ENCODE measurements at places on chromosomes 6 and 20.

DNA sequence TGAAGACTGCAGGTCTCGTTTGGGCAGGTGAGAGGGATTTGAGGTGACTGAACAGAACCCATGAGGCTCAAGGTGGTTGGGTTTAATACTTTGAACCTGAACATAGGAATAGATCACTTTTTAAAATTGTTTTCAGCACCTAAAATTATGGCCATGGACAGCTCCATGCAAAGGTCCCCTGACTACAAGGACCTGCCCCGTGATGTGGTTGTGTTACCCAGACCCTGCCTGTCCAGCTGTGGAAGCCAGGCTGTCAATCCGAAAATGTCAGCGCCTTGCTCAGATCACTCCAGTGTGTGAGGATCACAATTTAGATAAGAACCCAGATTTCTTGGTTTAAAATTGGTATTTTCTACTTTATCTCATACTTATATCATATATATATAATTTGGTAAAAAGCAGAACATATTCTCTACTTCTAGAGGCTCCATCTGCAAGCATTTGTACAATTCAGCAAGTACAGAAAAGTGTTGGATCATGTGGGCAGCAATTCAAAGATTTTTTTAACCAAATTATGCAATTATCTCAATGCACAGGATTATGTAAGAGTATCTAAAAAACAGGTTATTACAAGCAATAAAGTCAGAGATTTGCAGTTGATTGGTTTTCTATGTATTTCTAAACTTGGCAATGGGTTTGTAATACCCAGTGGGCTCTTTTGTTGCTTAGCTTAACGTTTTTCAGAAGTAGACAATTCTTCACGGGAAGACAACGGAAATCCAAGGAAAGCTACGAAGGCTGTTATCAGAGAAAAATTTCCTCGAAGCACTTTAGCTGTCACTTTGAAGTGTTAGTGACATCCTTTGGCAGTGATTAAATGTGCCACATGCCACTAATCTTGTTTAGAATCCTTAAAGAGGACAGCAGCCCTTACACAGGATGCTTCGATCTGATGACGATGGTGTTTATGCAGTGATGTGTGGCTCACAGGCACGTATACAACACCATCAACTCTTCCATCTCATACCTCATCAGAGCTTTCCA is 24.1 kb upstream of the RPS6KA2 start:
- no peak for DNase-seq

GRCh38 chr6:45714741-45715507 is 300.7 kb downstream of the CLIC5 start:
- peak; percentile 51 for DNase-seq

- DNase-seq = no peak
Observed at GRCh38 chr20:57899554-57899953, 189.7 kb upstream of the PMEPA1 start.

DNA sequence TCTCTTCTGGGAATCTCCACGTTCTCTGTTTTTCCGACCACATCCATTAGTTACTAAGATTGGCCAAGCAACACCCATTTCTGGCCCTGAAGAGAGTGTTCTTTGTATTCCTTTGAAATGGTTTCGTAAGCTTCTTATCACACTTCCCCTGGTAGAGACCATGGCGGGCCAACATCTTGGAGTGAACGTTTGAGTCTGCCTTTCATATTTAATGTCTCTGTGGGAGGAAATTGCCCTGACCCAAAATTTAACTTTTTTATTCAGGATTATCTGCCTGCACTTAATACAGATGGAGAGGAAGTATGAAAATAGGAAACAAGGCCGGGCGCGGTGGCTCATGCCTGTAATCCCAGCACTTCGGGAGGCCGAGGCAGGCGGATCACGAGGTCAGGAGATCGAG is 177.0 kb upstream of the SNX9 start:
- DNase-seq = no peak

- DNase-seq = peak; percentile 87
Observed at GRCh38 chr20:21505810-21506530, 7.9 kb downstream of the NKX2-2 start.

- DNase-seq = no peak
Observed at GRCh38 chr6:28160233-28160632, 18.6 kb downstream of the ZKSCAN8 start.

DNA sequence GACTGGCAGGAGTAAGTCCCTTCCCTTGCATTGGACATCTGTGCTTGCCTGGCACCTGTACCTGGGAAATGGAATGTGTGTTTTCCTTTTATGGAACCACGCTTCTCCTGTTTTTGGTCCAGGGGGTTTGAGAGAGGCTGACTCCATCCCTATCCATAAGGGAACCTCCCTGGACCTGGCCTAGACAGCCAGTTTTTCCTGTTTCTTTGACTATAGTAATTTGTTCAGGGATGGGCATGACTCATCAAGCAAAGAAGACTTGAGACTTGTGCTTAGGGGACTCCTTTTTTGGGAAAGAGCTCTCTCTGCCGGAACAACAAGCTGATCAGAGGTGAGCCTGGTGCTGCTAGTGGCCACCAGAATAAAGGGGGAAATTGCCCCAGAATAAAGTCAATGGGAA is 393.8 kb downstream of the CDH26 start:
- no peak for DNase-seq

- peak; percentile 79 for DNase-seq
Observed at GRCh38 chr6:26553264-26553634, 15.1 kb downstream of the HMGN4 start.

DNA sequence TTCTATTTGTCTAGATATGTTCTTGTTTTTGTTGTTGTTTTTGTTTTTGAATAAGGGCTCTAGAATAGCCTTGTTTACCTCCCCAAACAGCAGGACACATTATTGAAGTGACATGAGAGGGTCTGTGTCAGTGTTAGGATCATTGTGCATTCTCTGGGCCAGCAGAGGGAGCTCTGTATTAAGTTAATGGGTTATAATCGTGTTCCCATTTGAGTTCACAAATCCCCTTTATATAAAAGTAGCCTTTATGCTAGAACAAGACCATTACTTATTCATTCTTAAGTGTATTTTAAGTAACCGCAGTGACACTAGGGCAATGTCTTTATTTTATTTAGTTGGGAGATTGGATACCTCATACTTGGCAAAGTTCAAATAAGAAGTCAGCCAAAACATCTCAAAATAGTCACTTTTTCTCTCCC is 44.8 kb downstream of the STK4 start:
- peak; percentile 46 for DNase-seq

GRCh38 chr6:31763619-31763940 is 1.1 kb downstream of the SAPCD1 start:
- no peak for DNase-seq

DNA sequence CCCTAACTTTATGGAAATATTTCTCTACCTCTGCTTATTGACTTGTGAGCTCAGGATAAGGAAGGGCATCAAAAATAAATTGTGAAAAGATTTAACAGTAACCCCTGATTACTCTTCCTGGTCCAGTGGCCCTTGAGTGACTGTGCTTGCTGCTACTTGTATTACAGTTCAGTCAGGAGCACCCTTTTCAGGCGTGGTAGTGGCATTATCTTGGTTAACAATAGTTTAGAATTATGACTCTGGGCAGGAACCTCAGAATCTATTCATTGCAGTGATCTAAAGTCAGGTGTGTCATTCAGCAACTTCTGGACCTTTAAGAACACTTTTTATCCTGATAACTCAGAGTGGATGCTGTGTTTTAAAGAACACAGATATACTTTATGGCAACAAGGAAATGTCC is 43.4 kb downstream of the FAM135A start:
- DNase-seq = no peak

DNA sequence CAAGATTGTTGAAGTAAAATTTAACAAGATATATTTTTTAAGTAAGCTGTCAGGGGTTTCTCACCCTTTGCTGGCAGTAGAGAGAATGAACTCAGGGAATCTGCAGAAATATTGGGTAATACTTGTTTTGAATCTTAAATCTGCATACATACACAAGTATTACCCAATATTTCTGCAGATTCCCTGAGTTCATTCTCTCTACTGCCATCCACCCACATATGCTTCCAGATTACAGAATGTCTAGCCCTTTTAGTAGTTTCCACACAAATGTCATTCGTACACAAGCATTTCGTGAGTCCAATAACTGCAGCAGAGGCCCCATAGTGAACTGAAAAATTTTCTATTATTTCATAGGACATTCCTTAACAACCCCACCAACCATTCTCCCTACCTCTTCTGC is 69.6 kb upstream of the TNFRSF21 start:
- no peak for DNase-seq

DNA sequence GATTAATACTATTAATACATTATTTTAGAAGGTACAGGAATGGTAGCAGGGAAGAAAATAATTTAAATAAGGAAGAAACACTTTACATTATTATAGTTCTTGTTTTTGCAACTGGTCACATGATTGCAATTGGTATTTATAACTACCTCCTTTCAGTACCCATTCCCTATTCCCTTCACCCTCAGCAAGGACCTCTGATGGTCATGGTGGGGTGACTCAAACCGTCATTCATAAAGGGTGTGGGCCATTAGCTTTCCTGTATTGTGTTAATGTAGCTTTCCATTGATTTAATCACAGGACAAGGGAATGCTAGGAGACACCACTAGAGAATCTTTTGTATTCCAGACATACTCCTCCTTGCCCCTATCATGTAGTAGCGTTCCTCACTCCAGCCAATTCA is 47.2 kb upstream of the TMEM244 start:
- no peak for DNase-seq

DNA sequence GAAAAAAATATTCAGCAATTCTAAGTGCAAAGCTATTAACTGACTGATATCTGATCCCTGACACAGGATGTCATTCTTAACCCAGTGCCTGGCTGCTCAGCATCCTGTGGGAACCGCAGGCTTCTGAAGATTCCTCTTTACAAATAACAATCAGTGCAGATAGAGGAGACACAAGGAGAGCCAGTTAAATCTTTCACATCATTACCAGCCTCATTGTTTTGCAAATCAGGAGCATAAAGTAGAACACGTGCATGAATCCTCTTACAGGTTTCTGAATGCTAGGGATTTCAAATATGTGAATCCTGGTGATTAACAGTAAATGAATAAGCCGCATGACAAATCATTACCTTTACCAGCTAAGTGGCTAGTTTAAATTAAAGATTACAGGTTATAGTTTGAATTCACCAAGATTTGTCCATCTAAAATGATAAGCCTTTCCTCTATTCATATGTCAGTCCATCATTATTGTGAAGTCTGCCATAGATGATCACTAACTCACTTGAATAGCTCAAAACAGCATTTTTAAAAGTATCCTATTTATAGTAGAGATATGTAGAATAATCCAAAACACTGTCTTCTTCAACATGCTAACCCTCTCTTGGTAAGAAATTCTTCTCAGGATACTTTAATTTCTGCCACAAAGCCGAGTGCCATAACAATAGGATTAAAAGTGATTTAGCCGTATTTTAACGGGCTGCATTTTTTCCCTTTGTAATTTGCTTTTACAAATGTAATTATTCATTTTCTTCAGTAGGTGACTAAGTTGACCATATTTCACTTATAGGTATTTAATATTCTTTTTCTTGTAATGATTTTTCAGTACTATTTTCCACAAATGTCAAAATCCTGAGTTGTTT is 367.3 kb upstream of the EPHA7 start:
- DNase-seq = no peak

DNA sequence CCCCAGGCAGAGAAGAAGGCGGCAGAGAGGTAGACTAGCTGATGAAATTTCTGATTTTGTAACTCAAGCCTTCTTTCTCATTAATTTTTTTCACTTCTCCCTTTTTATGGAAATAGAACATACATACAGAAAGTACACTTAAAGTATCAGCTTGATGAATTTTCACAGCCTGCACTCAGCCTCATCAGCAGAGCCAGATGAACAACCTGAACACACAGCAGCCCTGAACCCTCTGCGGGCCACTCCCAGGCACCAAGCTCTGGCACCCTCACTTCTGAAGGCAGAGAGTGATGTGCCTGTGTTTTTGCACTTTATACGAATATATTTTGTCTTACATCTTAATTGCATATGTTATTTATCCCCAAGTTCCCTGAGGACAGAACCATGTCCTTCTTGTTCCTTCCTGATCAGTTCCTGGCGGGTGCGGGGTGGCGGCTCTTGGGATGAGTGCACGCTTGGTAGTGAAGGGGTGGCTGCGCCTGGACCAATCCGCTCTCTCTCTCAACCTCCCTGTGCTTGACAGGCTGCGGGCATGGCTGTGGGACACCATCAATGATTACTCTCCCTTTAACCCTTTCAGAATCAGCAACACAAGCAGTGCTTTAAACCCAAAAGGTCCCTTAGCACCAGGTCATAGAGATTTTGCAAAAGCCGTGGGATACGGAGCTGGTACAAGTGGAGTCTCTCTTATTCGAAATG is 34.8 kb upstream of the AFDN start:
- no peak for DNase-seq

DNA sequence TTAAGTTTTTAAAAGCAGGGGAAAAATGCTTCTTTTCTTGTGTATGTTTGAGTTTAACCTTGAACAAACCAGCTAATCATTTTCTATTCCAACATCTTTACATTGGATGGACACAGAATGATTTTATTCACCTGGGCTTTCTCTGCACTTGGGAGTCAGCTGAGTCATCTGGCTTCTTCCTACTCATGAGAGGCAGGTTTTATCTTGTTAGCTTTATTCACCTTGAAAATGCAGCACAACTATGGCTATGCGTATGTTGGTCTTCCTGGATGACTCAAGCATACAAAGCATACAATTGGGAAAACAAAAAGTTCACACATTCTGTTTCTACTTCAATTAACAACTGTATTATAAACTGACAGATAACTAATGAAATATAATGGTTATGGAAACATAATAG is 737.7 kb downstream of the FRK start:
- DNase-seq = no peak

- DNase-seq = no peak
Observed at GRCh38 chr20:11986954-11987353, 69.3 kb downstream of the BTBD3 start.

DNA sequence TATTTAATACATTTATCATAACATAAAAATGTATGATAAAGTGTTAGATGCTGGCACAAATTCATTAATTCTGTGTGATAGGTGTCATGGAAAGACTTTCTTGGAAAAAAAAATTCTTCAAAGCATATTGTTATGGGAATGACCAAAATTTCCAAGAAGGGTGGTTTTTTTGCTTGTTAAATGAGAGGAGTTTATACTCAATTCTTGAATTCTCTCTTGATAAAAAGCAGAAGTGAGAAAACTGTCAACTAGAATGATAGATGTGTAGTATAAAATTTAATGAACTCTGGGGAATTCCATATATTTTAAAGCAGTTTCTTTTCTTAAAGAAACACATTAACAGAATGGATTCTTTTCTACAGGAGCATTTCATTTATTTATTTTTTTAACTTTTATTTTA is 62.0 kb upstream of the SNAP91 start:
- no peak for DNase-seq

GRCh38 chr20:44400671-44400969 is 45.1 kb downstream of the HNF4A start:
- DNase-seq = no peak

Measured in activated T-cell treated with anti-CD3 and anti-CD28 coated beads, Interleukin-2, amount 50 U/mL, for 72 hours (primary cell).